ENCODE measurements at places on chromosomes 16 and 17.

DNA sequence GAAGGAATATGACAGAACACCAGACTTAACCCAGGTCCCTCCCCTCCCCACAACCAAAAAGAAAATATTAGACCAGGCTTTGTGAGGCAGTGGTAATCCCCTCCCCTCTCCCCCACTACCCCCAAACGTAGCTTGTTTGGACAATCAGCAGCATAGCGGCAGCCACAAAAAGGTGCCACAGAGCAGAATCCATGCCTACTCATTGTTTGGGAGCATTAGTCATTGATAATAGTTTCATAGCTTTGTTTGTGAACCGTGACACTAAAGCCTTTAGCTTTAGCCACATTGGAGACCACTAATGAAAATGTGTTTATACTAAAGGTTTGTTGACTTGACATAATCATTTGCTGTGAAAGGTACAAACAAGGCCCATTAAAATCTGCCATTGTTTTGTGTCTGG lies 65.1 kb downstream of the NUP93 start:
- no peak for DNase-seq

DNA sequence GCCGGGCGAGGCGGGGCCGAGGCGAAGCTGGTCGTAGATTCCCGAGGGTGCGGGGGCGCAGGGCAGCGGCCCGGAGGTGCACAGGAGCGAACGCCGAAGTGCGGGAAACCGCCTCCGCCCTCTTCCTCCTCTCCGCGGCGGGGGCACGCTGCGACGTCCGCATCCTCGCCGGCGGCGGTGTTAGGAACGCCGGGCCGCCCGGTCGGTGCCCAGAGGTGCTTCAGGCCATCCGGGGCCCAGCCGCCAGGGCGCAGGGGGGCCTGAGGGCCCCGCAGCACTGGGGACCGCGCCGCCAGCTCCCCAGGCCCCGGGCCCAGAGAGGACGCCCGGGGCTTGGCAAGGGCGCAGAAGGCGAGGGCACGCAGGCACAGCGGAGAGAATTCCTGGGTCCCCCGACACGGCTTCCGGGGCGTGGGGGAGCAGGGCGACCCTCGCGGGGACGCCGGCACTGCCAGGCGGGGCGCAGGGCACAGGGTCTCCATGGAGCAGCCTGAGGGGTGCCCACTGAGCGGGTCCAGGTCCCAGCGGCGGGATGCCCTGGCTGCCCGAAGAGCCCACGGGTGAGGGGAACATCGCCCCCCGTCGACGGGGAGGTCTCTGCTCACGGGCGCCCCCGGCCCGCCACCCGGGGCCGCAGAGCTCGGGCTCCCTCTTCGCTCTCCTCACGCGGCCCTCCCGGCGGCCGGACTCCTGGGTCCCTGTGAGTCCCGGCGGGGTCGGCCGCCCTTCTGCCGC lies 576 bp downstream of the EPOP start:
- DNase-seq = no peak

DNA sequence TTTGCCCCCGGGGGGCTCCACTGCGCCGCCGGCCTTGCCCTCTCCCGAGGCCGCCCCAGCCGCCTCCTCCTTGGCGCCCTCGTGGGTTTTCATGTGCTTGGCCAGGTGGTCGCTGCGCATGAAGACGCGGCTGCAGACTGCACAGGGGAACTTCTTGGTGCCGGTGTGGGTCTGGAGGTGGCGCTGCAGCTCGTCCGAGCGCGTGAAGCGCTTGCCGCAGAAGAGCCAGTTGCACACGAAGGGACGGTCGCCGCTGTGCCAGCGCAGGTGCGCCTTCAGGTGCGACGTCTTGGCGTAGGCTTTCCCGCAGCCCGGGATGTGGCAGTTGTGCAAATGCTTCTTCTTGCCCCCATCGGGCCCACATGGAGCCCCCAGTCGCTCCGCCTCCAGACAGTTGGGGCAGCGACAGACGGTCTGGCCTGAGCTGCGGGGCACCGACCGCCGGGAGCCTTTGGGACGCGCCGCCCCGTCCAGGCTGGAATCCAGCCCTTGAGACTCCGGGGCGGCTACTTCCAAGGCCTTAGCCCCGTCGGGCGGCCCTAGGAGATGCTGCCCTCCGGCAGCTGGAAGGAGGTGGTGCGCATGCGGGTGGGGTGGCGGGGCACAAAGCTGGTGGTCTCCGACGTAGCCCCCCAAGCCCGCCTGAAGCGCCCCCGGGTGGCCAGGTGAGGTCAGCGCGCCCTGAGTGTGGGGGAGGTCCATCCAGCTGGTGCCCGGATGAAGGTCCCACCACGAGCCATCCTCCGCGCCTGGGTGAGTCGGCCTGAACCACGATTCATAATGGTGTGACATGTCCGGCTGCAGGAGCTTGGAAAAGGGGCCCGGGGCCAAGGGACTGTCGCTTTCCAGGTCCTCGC lies 3.4 kb downstream of the SP6 start:
- peak; percentile 10 for DNase-seq

DNA sequence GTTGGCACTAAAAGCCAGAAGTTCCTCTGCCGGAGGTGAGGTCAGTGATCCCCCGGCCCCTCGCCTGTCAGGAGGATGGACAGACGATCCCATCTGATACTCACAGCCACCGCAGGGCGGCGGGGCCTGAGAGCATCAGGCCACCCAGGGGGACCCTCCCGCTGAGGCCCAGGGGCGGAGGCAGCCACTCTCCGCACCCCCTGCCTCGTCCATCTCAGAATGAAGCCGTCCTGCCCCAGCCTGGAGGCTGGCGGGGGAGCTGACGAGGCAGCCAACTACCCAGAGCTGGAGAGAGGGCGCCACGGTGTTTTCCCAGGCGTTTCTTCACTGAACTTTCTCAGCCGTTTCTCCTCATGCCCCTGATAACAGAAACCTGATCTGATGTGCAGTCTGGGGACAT lies 22.6 kb downstream of the TPSD1 start:
- no peak for DNase-seq

- no peak for DNase-seq
These were observed 84.1 kb downstream of the BANP start for GRCh38 chr16:88035292-88035691.

DNA sequence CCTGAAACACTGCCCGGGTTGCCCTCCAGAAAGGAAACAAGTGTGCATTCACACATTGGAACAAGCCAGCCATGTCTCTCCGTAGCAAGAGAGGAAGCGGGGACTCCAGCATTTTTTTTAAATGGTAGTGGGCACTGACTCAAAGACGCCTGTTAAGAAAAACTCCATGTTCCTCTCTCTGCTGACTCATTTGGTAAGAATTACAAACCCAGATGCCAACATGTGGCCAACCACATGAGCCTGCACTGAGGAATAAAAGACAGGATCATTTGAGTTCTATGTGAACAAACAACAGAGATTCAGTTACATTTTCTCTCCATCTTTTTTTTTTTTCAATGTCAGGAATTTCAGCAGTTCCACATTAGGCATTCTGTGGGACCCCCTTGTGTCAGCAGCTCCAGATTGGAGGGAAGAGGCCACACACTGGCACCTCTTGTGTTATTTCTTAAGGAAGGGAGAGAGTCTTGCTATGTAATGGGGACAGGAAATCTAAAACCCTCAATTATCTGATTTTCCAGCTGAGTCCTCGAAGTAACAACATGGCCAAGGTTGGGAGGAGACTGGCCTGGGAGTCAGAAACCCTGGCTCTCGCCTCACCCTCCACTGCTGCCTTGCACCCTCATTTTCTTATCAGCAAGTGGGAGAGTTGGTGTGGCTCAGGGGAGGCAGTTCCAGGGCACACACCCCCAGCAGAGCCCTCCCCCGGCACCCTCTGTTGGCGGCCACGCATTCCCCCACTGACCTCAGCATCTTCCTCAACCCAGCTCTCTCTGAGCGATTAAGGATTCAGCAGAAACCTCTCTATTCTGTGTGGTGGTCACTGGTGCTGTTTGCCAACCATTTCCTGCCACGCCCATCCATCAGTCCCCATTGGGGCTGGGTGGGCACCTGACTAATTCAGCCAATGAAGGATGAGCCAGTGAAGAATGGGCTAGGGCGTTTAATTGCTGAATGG lies 173.0 kb downstream of the FOXL1 start:
- DNase-seq = no peak

DNA sequence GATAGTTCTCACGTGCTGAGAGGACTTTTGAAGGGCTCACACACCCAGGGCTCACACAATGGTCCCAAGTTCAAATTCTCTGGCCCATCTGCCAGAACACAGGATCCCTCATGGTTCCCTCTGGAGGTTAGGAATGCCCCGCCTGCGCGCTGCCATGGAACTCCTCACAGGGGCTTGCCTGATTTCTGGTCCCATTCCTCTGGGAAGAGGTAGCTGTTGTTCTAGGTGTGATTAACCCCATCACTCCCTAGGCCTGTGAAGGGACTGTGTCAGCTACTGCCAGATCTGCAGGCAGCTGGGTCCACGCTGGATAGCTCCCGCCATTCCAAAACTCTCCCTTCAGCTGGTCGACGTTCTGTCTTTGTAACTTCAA lies 2.3 kb upstream of the ARMC5 start:
- no peak for DNase-seq

GRCh38 chr16:21076186-21076883 lies 74.3 kb downstream of the DNAH3 start:
- no peak for DNase-seq

DNA sequence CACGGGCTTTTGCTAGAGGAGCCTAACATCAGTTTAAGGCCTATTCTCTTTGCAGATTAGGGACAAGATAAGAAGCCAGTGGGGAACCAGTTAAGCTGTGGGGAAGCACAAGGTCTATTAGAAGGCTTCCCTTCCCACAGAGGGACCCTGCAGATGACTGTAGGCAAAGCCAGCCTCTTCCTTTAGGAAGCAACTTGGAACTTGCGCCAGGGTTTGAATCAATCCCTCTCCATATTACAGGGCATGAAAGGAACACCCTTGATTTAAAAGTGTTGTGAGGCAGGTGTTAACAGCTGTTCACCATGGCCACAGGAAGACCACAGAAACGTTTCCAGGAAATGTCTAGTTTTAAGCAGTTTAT lies 77.3 kb downstream of the RPTOR start:
- DNase-seq = no peak

DNA sequence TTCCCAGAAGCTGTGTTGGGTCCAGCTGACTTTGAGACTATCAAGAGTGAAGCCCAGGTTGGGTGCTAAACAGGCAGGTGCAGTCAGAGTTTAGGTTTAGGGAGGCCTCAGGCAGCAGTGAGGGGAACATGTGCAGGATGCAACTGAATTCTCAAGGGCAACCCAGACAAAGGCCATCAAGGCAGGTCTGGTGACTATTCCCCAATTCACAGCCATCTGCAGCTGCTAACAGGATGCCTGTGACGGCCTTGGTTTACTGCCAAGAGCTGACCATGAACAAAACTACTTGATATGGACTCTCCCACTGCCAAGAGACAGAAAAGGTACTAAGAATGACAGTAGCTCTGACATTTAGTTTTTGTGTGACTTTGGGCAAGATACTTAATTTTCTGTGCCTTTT lies 45.2 kb upstream of the BCAR1 start:
- DNase-seq = no peak

- DNase-seq = no peak
These were observed 18.5 kb upstream of the HEXD start for GRCh38 chr17:82399601-82400101.

GRCh38 chr16:68289621-68290329 lies 21.0 kb downstream of the SLC7A6OS start:
- DNase-seq = no peak

GRCh38 chr17:55996826-55997225 lies 156.4 kb upstream of the ANKFN1 start:
- DNase-seq = no peak

DNA sequence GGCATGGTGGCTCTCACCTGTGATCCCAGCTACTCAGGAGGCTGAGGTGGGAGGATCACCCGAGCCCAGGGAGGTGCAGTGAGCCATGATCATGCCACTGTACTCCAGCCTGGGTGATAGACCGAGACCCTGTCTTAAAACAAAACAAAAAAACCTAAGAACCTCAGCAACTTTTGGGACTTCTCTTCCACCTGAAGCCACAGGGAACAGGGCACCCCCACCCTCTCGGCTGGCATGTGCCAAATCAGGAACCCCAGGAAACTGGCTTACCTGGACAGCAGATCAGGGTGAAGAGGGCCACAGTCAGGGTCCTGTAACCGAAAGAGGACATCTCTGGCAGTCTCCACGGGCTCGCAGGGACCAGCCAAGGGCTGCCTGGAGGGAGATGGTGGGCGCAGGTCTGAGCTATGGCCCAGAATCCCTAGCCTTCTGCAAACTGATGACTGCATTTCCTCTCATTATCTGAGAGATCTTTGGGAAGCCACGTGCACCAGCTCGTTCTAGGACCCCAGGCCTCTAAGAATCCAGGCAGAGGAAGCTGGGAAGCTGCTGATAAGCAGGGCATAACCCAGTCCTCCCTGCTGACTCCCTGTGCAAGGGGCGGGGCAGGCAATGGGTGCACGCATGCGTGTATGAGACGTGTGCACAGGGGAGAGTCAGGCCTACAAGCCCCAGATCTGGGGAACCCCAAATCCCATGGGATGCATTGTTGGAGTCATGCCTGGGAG lies 8.4 kb downstream of the PRR29 start:
- no peak for DNase-seq

GRCh38 chr17:78271419-78272170 lies 40.2 kb downstream of the TMEM235 start:
- no peak for DNase-seq

DNA sequence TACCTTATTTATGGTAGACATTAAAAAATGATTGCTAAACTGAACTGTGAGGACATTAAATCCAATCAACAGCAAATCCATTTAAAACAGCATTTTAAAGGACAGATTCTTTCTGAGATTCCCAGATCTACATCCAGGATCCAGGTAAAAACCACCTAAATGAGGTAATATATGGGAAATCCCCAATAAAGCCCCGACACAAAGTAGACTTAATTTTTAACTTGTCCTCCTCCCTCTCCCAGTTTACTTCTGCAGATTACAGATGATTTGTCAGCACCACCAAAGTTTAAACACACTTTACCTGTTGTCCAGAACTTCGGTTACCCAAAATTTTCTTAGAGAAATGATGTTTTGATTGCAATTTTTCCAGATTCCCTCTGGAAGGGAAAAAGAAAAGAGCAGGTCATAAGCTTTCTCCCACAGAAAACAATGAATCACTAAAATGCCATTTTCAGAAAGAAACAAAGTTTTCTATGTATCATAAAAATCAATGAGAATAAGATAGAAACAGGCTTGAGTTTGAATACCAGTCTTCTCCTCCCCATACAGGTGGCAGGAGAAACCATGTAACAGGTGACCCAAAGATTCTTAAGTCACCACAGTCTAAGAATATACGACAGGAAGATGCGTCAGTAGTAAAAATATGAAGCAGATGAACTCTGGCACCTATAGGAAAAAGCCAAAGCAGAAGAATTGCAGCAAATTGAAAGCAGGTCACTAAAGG lies 22.8 kb downstream of the GJC1 start:
- DNase-seq = no peak

DNA sequence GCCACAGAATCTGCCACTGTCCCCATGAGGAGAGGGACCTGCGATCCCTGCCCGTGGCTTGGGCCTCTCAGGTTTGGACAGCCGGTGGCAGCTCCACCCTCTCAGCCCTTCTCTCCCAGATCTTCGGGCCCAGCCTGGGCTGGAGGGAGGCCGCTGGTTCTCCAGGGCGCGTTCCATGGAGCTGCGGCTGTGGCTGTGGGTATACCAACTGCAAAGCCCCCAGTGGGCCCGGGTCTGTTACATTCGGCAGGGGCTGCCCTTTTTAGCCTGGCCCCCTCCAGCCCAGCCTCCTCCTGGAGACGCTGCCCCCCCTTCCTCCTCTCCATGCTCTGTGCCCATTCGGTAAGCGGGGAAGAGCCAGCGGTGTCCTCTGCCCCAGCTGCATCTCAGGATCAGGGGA lies 64.7 kb upstream of the ZNF469 start:
- DNase-seq = no peak

GRCh38 chr17:27247071-27247957 lies 46.6 kb upstream of the WSB1 start:
- no peak for DNase-seq

All from activated effector memory CD4-positive, alpha-beta T cell treated with Interleukin-2 at 50 U/mL for 16 hours (primary cell).